Esophagus (tissue), 2 donors: ENCODE measurements at places on chromosomes 6 and 20. TPM values are rescaled to one million over a fixed set of nuclear protein-coding genes. Genes with fewer than 3 reads are reported as not detected.

The CLPSL2 gene
- not detected for polyA plus RNA-seq

The MEP1A gene
- polyA plus RNA-seq = 0.01 TPM

The SGK2 gene
- 0.73 TPM for polyA plus RNA-seq

The SLC26A8 gene
- not detected for polyA plus RNA-seq

The DYNLT2 gene
- 1.3 TPM for polyA plus RNA-seq

The ADA gene
- polyA plus RNA-seq = 8.8 TPM

The FRS3 gene
- 3.3 TPM for polyA plus RNA-seq
